ENCODE measurements at places on chromosomes 12 and 14. TPM values are rescaled to one million over a fixed set of nuclear protein-coding genes. Genes with fewer than 3 reads are reported as not detected.
A peak's percentile ranks its signal among the peaks of the same experiment; 100 is the strongest.

The APEX1 gene
- 73.5 TPM for total RNA-seq

The ART4 gene
- not detected for total RNA-seq

The MTA1 gene
- 47.3 TPM for total RNA-seq

The GYS2 gene
- not detected for total RNA-seq

The SPX gene
- 14.4 TPM for total RNA-seq

The RNASE7 gene
- total RNA-seq, result not detected

The NKX2-1 gene
- total RNA-seq, result not detected

The REP15 gene
- 4.0 TPM for total RNA-seq

The ASIC1 gene
- not detected for total RNA-seq

- peak; percentile 98 for DNase-seq
These were observed 8.8 kb downstream of the IKBIP start for GRCh38 chr12:98635657-98636323.

DNA sequence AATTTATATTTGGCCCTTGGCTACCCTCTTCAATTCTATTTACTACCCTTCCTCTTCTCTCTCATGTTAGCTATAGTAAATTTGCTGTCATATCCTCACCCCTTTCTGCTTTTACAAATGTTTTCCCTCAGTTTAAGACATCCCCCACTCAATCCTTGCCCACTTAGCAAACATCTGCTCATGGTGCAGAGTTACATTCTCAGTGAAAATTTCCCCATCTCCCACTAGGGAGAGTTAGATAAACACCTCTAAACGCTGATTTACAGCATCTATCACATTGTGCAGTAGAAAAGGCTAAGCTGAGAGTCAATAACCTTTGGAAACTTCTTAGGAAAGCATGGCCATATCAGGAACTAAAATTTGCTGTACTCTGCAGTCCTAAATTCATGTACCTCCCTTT lies 69.0 kb downstream of the DENND5B start:
- DNase-seq, result no peak

DNA sequence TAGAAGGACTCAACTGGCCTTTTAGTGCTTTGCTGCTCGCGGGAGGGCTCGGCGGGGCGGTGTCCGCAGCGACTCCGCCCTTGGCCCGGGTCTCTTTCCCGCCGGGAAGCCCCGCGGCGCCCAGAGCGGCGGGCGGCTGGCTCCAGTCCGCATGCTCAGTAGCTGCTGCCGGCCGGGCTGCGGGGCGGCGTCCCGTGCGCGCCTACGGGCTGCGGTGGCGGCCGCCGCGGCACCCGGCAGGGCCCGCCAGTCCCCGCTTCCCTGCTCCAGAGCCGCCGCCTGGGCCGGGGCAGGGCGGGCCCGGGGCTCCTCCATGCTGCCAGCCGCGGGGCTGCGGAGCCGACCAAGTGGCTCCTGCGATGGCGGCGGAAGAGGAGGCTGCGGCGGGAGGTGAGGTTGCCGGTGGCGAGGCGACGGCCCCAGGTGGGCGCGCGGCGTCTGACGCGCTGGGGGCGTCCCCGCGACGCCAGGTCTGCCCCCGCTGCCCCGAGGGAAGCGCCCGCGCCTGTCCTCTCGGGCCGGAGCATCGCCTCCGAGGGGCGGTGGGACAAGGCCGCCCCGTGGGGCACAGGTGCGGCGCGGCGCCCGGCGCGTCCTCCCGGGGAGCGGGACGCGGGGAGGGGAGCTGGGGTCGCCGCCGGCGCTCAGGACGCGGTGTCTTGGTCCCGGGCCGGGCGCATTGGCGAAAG lies at the start of gene BMAL2:
Gene BMAL2 (plus strand): TSS at position 123 of the 689 bp plus-strand sequence. CDS start 237 bp downstream, at position 360.
- DNase-seq, result no peak

DNA sequence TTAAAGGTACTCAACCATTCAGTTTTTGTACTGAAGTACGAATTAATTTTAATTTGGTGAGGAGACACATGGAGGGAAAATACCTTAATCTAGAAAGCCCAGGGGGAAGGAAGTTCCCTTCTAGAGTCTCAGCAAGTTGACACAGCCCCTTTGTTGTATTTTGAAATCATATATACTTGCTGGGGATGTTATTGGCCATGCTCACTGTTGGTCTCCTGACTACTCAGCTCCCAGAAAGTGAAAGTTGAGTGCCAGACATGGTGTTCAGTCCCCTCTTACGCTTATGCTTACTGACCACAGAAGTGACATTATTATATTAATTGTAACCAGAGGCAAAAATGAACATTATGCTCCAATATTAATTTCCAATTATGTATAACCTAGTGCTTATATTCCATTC lies 28.1 kb downstream of the ARF6 start:
- DNase-seq, result no peak

GRCh38 chr12:52293926-52294325 lies 2.6 kb upstream of the KRT81 start:
- no peak for DNase-seq

DNA sequence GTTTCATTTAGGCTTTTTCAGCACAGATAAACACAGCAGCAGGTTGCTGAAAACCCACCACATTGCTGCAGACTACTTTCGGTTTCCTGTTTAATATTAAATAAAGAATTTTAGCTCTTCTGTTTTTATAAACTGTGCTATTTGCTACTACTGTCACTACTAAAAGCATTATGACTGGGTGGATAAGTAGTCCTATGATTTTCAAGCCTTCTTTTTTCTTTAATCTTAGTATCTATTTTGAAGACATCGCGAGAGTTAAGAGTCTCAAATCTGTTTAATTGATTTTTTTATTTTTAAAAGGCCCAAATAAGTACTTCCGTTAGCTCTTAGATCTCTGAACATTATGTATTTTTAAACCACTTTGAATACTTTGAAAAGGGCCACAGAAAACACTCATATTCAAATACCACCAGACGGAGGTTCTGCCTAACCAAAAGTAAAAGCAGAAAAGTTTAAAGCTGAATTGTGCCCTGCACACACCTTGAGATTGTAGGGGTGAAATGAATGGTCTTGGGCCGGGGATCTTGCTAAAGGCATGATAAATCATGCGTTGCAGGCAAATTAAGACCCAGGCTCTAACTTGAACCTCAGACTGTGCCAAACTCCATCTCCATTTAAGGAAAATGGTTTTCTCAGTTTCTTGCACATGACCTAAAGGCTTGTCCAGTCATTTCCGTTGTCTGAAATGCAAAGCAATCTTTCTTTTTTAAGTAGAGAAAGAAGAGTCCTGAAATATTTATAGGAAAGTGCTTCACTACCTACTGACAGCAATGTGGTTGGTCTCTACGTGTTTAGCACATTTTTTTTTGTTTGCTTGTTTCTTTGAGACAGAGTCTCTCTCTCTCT lies 13.6 kb upstream of the FOXN3 start:
- peak; percentile 72 for DNase-seq

DNA sequence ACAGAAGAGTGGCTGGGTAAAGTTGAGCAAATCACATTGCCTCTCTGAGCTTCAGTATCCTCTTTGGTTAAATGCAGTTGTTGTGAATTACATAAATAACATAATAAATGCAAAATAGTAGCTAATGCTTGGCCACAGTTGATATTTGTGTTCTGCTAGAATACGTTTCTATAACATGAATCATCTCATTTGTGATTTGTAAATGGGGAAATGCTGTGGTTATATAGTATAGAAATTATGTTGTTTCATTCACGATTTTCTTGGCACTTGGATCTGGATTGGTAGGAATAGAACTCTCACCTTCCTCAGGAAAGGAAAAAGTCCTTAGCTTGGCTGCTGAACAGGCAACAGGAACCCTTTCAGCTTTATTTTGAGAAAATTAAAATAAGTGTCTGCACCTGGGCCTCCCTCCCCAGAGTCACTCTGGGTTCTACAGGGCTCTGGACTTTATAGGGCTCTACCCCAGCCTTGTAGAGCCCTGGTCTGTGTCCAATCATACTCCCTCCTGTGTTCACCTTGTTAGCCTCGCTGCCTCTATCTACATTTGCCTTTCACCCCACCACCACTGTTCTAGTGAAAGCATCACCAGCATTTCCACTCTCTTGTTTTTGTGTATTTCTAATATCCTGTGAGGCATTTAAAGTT lies 107.7 kb upstream of the BCAT1 start:
- no peak for DNase-seq

- no peak for DNase-seq
These were observed 2.6 kb downstream of the NAV3 start for GRCh38 chr12:77833329-77833728.

DNA sequence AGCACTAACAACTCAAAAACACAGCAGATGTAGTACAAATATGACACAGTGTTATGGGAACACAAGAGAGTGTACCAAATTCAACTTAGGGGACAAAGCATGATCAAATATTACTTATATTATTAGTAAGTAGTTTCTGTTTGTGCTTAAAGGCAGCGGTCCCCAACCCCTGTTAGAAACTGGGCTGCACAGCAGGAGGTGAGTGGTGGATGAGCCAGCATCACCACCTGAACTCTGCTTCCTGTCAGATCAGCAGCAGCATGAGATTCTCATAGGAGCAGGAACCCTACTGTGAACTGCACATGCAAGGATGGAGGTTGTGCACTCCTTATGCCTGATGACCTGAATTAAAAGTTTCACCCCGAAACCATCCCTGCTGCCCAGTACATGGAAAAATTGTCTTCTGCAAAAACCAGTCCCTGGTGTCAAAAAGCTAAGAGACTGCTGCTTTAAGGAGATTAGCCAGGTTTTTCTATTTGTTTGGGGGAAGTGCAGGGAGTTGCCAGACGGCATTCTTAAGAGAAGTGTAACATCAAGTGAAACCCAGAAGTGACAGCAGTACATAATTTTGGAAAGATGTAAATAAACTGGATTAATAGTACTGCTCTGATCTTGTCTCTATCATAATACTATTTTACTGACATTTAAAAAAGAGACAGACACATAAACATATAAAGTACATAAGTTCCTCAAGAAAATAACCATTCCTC lies 26.7 kb downstream of the GTF2A1 start:
- DNase-seq, result no peak

- peak; percentile 88 for DNase-seq
These were observed 113.3 kb upstream of the PRB2 start for GRCh38 chr12:11508699-11509098.

DNA sequence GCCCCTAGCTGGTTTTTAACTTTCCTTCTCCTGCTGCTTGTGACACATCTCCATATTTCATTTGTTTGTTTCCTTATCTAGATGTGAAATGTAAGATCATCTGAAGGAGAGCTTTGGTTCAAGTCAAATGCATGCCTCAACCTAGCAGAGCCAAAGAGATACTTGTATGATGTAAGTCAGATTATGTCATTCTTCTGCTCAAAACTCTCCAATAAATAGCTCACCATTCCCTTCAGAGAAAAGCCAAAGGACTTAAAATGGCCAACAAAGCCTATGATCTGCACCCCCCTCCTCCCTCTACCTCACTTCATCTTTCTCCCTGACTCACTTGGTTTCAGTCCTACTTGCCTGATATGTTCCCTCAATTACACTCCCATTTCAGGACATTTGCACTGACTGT lies 68.1 kb downstream of the COX16 start:
- DNase-seq, result no peak

- DNase-seq, result no peak
These were observed 88.2 kb downstream of the DUSP16 start for GRCh38 chr12:12474471-12474928.

GRCh38 chr12:5522432-5523335 lies 90.8 kb downstream of the NTF3 start:
- DNase-seq, result no peak

- DNase-seq, result peak; percentile 31
These were observed 381.9 kb downstream of the SLC16A7 start for GRCh38 chr12:59977779-59978178.

- peak; percentile 54 for DNase-seq
These were observed 80.8 kb upstream of the ACTN1 start for GRCh38 chr14:69059658-69060623.

DNA sequence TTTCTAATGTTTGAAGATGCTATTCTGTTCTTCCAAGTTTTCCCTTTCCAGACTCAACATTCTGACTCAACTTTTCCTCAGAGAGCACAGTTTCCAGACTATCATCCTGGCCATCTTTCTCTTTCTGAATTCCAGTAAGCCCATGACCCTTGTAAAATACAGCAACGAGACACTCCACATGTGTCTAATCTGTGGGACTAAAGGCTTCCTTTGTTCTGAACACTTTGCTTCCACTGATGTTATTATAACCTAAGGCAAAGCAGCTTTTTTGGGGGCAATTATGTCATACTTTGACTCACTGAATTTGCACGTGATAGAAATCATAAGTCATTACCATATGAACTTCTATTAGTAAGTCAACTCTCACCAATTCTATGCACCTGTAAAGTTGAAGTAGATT lies 6.3 kb upstream of the ART4 start:
- DNase-seq, result no peak

GRCh38 chr12:110355073-110355472 lies 48.4 kb downstream of the ANAPC7 start:
- peak; percentile 23 for DNase-seq

DNA sequence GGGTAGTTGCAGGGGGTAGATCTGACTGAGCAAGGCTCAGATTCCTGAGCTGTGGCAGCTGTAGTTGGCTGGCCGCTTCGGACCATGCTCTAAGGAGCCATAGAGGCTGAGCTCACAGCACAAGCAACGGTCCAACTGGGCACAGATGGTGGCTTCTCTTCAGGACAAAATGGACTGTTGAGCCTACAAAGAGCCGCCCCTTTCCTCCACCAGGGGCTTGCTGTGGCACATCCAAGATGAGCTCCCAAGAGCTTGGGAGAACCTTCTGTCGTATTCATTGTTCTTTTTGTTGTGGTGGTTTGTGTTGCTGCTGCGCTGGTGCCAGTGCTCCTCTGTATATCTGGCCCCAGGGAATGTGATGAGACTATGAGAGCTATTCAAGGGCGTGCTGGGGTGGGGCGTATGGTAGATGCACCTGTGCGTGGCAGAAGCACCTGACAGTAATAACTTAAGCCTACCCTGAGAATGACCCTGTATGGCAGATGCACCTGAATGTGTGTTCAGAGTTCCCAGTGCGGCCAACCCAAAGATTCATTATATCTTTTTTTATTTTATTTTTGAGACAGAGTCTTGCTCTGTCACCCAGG lies 17.8 kb upstream of the LGALS3 start:
- no peak for DNase-seq

DNA sequence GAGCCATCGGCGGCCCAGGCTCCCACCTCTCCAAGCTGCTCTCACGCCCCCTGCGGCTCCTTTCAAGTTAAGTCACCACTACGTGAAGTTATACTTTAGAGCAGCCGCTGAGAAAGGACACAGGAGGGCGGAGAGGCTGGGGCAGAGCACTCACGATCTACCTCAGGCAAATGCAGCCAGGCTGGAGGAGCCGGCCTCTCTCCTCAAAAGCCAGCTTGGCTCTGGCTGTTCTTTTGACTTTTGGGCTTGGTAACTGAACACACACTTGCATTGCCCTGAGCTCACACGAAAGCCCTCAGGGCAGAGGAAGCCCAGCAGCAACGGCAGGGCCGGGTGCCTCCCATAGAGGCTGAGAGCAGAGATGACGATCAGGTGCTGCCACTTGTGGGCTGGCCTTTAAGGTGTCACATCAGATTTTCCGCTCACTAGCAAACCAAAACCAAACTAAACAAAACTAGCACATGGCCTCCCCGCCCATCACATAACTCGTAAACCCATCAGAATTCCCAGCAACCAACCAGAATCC lies 75.2 kb downstream of the PITPNM2 start:
- DNase-seq, result no peak

- DNase-seq, result no peak
These were observed 207.0 kb downstream of the MYRFL start for GRCh38 chr12:70032076-70032475.

DNA sequence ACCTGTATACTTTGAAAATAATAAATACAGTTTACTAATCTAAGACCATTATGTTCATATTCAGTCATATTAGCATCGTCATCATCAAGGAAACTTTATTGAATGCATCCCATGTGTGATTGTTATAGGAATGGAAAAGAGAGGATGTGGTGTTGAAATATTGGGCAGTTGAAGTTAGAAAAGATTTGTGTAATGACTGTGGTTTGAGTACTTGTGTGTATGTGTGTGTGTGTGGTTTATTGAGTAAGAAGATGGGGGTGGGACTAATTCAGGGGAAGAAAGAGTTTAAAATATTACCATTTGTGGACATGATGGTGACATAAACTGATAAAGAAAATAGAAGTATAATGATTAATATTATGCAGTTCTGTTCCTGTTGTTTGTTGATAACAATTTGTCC lies 238.7 kb upstream of the SEL1L start:
- DNase-seq, result no peak
